ENCODE measurements at places on chromosomes 16 and 17.
A peak's percentile ranks its signal among the peaks of the same experiment; 100 is the strongest.

GRCh38 chr17:80356231-80356856, 58.6 kb upstream of the ENDOV start:
- DNase-seq = no peak

DNA sequence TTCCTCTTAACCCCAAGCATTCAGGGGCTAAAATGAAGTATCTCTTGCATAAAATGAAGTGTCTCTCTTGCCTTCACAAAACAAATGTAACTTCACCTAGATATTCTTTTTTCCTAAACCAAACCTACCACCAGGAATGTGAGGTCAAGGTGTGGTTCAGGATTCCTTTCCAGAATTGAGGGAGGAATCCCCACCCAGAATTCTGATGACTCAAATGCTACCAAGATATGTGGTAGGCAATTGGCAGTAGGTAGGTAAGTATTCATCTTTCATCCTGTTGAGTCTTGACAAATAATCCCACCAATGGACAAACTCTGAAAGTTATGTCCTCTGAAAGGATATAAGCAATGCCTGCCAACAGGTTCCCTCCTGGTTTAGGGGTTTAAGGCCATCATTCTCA, 26.2 kb downstream of the TRIM16 start:
- no peak for DNase-seq

DNA sequence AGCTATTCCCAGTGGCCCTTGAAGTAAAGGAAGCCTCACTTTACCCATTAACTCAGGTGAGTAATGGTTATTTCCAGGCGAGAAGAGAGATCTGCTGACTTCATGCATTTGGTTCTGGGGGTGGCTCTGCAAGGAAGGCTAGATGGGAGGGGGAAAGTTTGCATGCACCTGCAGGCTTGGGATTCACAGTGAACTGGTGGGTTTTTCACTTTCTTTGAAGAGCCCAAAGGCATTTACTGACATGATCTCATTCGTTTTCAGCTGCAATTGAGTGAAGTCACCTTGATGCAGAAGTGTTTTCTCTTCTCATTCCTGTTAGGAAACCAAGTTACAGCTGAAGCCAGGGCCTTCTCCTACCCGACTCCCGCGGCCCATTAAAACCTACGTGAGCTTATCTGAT, 131.0 kb upstream of the N4BP1 start:
- no peak for DNase-seq

GRCh38 chr16:50901062-50901461, 159.2 kb downstream of the CYLD start:
- no peak for DNase-seq

DNA sequence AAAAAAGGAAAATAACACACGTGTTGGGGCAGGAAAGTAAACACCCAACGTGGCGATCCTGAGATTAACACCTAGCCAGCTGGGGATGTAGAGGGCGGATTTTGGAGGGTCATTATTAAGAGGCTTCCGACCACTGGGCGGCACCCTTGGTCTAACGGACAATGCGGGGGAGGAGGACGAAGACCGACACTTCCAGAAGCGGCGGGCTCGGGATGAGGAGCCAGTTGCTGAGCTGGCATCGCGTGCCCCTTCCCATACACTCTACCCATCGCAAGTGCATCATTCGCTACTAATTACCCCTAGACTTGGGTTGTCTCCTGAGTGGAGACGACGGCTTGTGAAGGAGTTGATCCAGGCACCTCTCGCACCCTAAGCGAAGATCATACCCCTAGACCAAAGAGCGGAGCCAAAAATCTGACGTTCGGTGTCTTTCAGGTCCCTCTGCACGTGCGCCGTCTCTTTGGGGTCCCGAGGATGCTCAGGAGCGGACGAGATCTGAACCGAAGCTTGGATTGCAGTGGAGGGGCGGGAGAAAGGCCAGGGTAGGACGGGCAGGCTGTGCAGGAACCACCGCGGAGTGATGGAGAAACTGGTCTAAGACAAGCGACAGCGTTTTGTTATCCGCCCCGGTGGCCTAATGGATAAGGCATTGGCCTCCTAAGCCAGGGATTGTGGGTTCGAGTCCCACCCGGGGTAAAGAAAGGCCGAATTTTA, 17.6 kb downstream of the ZNF213 start:
- DNase-seq = peak; percentile 70

DNA sequence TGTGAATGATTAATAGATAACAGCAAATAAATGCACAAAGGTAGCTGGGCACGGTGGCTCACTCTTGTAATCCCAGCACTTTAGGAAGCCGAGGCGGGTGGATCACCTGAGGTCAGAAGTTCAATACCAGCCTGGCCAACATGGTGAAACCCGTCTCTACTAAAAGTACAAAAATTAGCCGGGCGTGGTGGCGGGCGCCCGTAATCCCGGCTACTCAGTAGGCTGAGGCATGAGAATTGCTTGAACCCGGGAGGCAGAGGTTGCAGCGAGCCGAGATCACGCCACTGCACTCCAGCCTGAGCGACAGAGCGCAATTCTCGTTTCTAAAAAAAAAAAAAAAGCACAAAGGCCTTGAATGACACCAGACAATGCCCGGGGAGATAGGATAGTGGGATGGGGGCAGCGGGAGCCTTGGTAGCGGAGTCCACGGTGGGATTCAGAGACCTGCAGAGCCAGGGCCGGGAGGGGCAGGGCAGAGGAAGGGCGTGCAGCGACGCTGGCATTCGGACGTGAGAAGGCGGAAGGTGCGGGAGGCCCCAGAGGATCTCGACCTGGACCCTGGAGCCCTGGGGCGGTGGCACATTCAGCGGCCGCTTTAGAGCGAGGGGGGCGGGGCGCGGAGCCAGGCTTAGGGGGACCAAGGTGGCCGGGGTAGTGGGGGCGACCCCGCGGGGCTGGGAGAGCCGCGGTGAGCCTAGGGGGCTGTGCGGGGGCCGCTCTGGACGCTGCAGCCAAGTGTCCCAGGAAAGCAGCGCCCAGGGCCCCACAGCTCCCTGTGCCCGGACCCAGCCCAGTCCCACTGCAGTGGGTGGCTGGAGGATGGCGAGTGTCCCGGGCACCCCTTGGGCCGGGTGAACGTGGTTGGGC, 999 bp upstream of the FLYWCH2 start:
- DNase-seq = no peak

- no peak for DNase-seq
These were observed 2.3 kb upstream of the COL1A1 start for GRCh38 chr17:50203604-50204345.

- no peak for DNase-seq
These were observed 11.7 kb upstream of the RPH3AL start for GRCh38 chr17:364308-364707.

GRCh38 chr17:31388770-31389656, 2.5 kb upstream of the RAB11FIP4 start:
- DNase-seq = no peak

GRCh38 chr16:23863511-23864422, 28.0 kb downstream of the PRKCB start:
- DNase-seq = no peak

- DNase-seq = no peak
These were observed 1603.6 kb upstream of the GOT2 start for GRCh38 chr16:60337671-60338070.

GRCh38 chr17:40738553-40738952, 16.6 kb downstream of the KRT25 start:
- DNase-seq = no peak

GRCh38 chr17:80191865-80192661, 22.2 kb downstream of the CARD14 start:
- no peak for DNase-seq

DNA sequence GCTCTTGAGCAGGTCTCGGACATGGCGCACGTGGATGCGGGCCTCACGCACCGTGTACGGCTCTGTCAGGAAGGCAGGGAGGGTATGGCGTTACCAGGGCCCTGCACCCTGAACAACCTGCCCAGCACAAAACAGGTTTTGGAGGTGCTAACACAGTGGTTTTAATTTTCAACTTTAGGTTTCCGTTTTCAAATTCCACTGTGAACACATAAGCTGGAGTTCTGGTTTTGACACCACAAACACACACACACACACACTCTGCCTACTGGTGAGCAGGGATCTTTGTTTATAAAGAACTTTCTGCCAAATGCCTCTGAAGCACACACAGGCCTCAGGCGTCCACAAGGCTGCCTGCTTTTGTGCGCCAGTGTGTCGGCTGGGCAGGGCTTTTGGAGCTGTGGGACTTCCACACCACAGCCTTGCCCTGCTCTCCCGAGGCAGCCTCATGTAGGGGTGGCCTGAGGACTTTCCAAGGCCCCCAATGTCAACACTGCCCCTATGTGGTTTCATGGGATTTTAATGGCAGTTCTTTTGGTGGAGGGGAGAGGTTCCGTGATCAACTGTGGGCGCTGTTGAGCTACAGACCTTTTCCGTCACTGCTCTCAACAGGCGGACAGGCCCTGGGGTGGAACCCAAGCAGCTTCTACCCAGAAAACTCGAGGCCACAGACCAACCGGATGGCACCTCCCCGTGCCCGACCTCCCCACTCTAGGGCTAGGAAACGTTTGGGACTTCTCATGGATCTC, 9.4 kb downstream of the CLUH start:
- peak; percentile 1 for DNase-seq

DNA sequence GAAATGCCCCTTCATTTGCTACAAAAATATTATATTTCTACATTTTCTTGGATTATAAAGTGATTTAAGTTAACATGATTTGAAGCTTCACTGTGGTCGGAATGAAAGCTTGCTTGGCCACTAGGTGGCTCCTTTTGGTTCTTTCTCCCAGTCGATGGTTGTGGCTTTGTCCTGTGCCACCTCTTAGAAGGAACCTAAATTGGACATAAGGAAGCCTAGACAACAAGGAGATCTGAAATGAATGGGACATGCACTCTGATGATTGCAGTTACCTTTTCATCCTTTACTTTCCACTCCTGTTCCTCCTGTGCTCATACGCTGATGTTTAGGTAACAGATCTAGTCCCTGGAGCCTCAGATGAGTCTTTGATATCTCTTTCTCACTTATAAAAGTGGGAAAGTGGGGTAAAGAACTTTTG, 39.2 kb downstream of the FTO start:
- DNase-seq = peak; percentile 21

- no peak for DNase-seq
These were observed 198.0 kb downstream of the RPTOR start for GRCh38 chr17:80742581-80743180.

- DNase-seq = no peak
These were observed 4.1 kb downstream of the TBKBP1 start for GRCh38 chr17:47697906-47698711.

GRCh38 chr17:42517516-42517915, 18.5 kb upstream of the NAGLU start:
- peak; percentile 85 for DNase-seq

DNA sequence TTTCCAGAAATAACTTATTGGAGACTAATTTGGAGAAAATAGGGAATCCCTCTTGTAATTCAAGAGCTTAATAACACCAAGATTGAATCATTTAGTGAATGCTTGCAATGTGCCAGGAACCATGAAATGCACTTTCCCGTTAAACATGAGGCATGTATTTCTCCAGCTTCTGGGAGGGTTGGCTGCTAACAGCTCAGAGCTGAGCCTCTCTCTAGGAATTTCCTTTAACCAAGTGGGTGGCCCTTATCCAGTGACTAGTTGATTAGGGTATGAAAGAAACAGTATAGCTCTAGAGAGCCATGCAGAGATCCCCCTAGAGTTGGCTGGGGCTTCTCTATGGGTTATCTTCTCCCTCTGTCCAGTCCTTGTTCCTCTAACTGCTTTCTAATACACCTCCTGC, 356.4 kb upstream of the GOT2 start:
- no peak for DNase-seq

- DNase-seq = no peak
These were observed 214.6 kb downstream of the SNX29 start for GRCh38 chr16:12191102-12191501.

DNA sequence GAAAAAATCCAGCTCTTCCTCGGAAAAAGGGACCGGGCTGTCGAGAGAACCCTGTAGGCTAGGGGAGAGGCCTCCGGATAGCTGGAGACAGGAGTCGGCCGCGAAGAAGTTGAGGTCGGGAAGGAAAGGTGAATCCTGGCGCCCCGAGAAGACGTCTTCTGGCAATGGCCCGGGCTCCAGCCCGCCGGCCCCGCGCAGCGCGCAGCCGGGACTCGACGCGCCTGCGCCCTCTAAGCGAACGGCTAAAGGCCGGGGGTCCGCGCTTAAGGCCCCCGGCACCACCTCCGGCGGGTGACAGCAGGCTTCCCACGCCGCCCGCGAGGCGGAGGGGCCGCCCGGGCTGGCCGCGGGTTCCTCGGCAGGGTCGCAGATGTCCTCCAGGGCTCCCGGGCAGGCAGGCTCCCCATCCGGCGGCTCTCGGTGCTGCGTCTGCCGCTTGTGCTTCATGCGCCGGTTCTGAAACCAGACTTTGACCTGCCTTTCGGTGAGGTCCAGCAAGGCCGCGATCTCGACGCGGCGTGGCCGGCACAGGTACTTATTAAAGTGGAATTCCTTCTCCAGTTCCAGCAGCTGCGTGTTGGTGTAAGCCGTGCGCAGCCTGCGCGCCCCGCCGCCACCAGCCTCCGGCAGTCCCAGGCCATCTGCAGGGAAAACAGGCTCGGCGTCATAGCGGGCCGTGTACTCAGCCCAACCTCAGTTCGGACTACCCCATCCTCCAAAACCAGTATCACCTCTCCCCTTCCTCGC, 1.6 kb downstream of the HOXB2 start:
- DNase-seq = peak; percentile 37

- no peak for DNase-seq
These were observed 28.4 kb downstream of the SBK1 start for GRCh38 chr16:28320741-28321140.

DNA sequence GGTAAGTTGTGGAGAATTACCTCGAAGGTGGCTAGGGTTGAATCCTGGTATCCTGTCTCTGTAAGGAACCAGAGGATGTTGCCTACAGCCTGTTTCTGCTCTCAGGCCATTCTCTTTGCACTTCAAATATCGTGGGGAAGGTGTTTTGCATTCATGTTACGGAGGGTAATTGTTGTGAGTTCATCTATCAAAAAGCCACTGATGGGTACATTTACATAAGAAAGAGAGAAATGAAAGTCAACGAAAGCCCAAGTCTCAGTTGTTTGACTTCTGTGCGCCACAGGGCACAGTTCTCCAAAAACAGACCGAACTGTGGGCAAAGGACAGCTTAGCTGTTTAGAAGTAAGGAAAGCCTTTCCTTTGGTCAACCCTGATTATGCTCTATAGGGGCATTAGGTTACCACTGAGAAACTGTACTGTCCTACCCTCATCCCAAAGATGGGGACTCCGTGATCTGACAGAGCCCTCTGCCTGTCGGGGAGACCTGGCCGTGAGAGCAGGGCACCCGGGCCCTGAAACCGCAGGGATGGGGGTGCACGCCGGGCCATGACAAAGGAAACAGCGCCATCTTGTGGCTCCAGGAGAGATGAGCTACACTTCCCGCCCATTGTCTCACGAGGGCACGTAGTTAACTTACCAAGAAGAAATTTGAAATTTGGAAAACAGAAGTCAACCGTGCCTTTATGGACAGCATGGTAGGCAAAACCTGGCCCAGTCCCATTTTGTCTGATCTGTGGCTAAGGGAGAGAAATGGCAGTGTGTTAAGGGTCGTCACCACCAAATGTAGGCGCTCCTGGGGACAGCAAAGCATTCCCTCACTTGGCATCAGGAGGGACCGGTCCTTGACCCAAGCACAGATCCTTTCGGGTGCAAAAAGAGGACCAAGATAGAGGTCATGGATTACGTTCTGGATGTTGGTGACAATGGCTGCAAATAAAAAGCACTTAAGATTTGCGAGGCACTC, 74.5 kb upstream of the DYNLRB2 start:
- peak; percentile 43 for DNase-seq

GRCh38 chr17:14557480-14557879, 256.6 kb downstream of the HS3ST3B1 start:
- no peak for DNase-seq

- DNase-seq = no peak
These were observed 55.7 kb downstream of the SCNN1B start for GRCh38 chr16:23357761-23358290.

- DNase-seq = no peak
These were observed 96.0 kb downstream of the WDR59 start for GRCh38 chr16:74888888-74889287.
